ENCODE measurements at places on chromosomes 12 and 14.

- no peak for DNase-seq
Measured at GRCh38 chr12:12791756-12792369, 6.4 kb downstream of the APOLD1 start.

DNA sequence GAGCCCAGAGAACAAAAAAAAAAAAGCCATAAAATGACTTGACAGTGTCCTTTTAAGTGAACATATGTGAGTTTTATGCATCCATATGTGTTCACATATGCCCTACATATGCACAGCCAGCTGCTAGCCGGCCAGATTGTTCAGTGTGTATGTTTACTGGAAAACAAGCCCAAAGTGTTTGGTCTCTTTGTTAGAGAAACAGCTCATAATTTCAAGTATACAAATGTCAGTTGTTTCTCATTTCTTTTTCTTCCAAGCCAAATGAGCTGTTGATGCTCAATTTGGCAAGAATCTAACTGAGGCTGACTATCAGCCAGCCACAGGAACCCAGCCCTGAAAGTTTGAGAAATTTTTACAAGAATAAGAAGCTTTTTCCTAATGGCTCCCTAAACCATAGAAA lies 60.8 kb upstream of the TSPAN8 start:
- no peak for DNase-seq

GRCh38 chr12:22130671-22131070 lies 84.7 kb downstream of the CMAS start:
- DNase-seq = no peak

- DNase-seq = no peak
Measured at GRCh38 chr12:131348646-131349045, 362.2 kb upstream of the SFSWAP start.

DNA sequence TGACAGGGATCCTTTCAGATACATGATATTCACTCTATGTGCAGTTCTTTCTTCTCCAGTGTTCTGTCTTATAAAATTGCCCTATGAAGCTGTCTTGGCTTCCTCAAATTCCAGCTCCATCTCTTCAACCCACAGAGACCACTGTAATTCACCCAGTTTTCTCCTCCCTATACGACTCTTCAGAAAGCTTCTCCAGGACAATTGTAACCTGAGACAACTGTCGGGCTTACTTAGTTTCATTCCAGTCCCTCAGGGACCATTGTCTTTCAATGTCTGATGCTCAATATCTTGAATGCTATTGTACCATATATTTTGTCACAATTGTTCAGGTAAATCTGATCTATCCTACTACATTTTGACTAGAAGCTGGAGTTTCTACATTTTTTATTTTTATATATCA lies 345.3 kb downstream of the RPL10L start:
- no peak for DNase-seq

DNA sequence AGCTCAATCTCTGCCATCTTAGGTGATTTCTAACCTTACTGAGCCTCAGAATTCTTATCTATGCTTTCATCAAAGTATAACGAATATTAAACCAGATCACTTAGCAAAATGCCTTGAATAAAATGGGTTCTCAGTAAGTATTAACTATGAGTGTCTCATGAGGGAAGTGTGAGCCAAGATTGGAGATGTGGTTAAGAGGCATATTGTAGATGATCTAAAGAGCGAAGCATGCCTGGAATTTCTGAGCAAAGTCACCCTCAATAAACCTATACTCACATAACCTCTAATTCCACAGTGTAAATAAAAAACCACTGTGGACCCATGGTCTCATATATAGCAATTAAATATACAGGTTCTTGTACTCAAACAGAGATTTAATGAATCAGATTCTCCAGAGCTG lies 193.1 kb upstream of the FSCB start:
- DNase-seq = no peak

GRCh38 chr14:92846162-92846897 lies 52.2 kb downstream of the GOLGA5 start:
- no peak for DNase-seq

- no peak for DNase-seq
Measured at GRCh38 chr12:44299524-44299923, 463.6 kb downstream of the TMEM117 start.

GRCh38 chr12:109681986-109682707 lies 31.5 kb upstream of the FAM222A start:
- DNase-seq = no peak
